BJ (cell line): ENCODE measurements at places on chromosomes 12 and 14. TPM values are rescaled to one million over a fixed set of nuclear protein-coding genes. Genes with fewer than 3 reads are reported as not detected.

The AQP2 gene
- not detected in 2 replicates for polyA plus RNA-seq

The GPR68 gene
- 0.20 and 0.45 TPM in 2 replicates for polyA plus RNA-seq

The RNASE3 gene
- not detected in 2 replicates for polyA plus RNA-seq

The TPH2 gene
- polyA plus RNA-seq: not detected in 2 replicates

The MMP19 gene
- 34.2 and 40.7 TPM in 2 replicates for polyA plus RNA-seq

The LMNTD1 gene
- polyA plus RNA-seq: 0.76 and 1.1 TPM in 2 replicates

The MYO1H gene
- not detected in 2 replicates for polyA plus RNA-seq

The C12orf76 gene
- 8.9 and 10.0 TPM in 2 replicates for polyA plus RNA-seq

The ACRBP gene
- polyA plus RNA-seq: 0.17 and 0.40 TPM in 2 replicates

The HSPB8 gene
- polyA plus RNA-seq: 19.1 and 19.3 TPM in 2 replicates

The CDKN3 gene
- 28.7 and 55.1 TPM in 2 replicates for polyA plus RNA-seq

The GLT1D1 gene
- not detected in 2 replicates for polyA plus RNA-seq

The TBX3 gene
- polyA plus RNA-seq: 66.4 and 75.7 TPM in 2 replicates

The VRTN gene
- not detected in 2 replicates for polyA plus RNA-seq

The CMKLR1 gene
- 0.10 TPM in 1 of 2 replicates, not detected in the other for polyA plus RNA-seq

The PTPN21 gene
- polyA plus RNA-seq: 9.1 and 11.0 TPM in 2 replicates

The RND1 gene
- polyA plus RNA-seq: 0.31 and 0.72 TPM in 2 replicates

The IQSEC3 gene
- not detected in 2 replicates for polyA plus RNA-seq

The TMEM117 gene
- polyA plus RNA-seq: 4.3 and 7.0 TPM in 2 replicates

The ASCL1 gene
- 0.07 TPM in 1 of 2 replicates, not detected in the other for polyA plus RNA-seq

The PRKD1 gene
- 19.8 and 23.6 TPM in 2 replicates for polyA plus RNA-seq

The NOVA1 gene
- polyA plus RNA-seq: 0.10 TPM in 1 of 2 replicates, not detected in the other

The GLI1 gene
- 5.9 and 9.0 TPM in 2 replicates for polyA plus RNA-seq

The HAL gene
- 0.12 and 0.15 TPM in 2 replicates for polyA plus RNA-seq

The SHMT2 gene
- 299 and 550 TPM in 2 replicates for polyA plus RNA-seq

The PEBP1 gene
- 145 and 201 TPM in 2 replicates for polyA plus RNA-seq

The LPAR5 gene
- 0.05 TPM in 1 of 2 replicates, not detected in the other for polyA plus RNA-seq

The TAS2R30 gene
- polyA plus RNA-seq: 0.04 and 0.15 TPM in 2 replicates

The ETV6 gene
- 9.4 and 10.7 TPM in 2 replicates for polyA plus RNA-seq

The APOF gene
- polyA plus RNA-seq: not detected in 2 replicates

The HVCN1 gene
- polyA plus RNA-seq: 2.6 and 3.9 TPM in 2 replicates

The GPRC5D gene
- not detected in 2 replicates for polyA plus RNA-seq

The FOXN4 gene
- polyA plus RNA-seq: not detected in 2 replicates

The ABCC9 gene
- polyA plus RNA-seq: 5.9 and 9.4 TPM in 2 replicates

The GAS2L3 gene
- polyA plus RNA-seq: 4.9 and 10.5 TPM in 2 replicates

The RASSF9 gene
- 0.09 and 0.16 TPM in 2 replicates for polyA plus RNA-seq

The AGAP2 gene
- polyA plus RNA-seq: 0.04 and 0.05 TPM in 2 replicates

The USP44 gene
- polyA plus RNA-seq: 1.2 and 1.7 TPM in 2 replicates

The TAS2R31 gene
- polyA plus RNA-seq: 0.29 and 0.55 TPM in 2 replicates

The NAA30 gene
- 7.0 and 11.7 TPM in 2 replicates for polyA plus RNA-seq

The FGD4 gene
- polyA plus RNA-seq: 11.1 and 14.8 TPM in 2 replicates

The BEGAIN gene
- polyA plus RNA-seq: 0.05 and 0.22 TPM in 2 replicates

The ASB2 gene
- 0.06 TPM in 2 replicates for polyA plus RNA-seq

The REM2 gene
- polyA plus RNA-seq: 0.05 and 0.10 TPM in 2 replicates

The GALNT16 gene
- polyA plus RNA-seq: 1.4 and 1.7 TPM in 2 replicates

The ENDOU gene
- polyA plus RNA-seq: 0.06 TPM in 1 of 2 replicates, not detected in the other

The SYNE3 gene
- polyA plus RNA-seq: 3.5 TPM in 2 replicates

The PROX2 gene
- not detected in 2 replicates for polyA plus RNA-seq

The PLCZ1 gene
- not detected in 2 replicates for polyA plus RNA-seq

The CD163L1 gene
- polyA plus RNA-seq: 1.0 and 1.6 TPM in 2 replicates

The TEX52 gene
- polyA plus RNA-seq: not detected in 2 replicates

The TCHP gene
- polyA plus RNA-seq: 6.3 and 9.1 TPM in 2 replicates

The RPL36AL gene
- 87.9 and 203 TPM in 2 replicates for polyA plus RNA-seq

The PLEKHD1 gene
- 0.01 TPM in 2 replicates for polyA plus RNA-seq

The ADAM21 gene
- 0.10 and 0.16 TPM in 2 replicates for polyA plus RNA-seq

The TMEM121 gene
- polyA plus RNA-seq: 4.0 and 4.6 TPM in 2 replicates

The AHNAK2 gene
- polyA plus RNA-seq: 6.5 and 6.6 TPM in 2 replicates
